ENCODE measurements at places on chromosomes 2 and 18. TPM values are rescaled to one million over a fixed set of nuclear protein-coding genes. Genes with fewer than 3 reads are reported as not detected.
A peak's percentile ranks its signal among the peaks of the same experiment; 100 is the strongest.

DNA sequence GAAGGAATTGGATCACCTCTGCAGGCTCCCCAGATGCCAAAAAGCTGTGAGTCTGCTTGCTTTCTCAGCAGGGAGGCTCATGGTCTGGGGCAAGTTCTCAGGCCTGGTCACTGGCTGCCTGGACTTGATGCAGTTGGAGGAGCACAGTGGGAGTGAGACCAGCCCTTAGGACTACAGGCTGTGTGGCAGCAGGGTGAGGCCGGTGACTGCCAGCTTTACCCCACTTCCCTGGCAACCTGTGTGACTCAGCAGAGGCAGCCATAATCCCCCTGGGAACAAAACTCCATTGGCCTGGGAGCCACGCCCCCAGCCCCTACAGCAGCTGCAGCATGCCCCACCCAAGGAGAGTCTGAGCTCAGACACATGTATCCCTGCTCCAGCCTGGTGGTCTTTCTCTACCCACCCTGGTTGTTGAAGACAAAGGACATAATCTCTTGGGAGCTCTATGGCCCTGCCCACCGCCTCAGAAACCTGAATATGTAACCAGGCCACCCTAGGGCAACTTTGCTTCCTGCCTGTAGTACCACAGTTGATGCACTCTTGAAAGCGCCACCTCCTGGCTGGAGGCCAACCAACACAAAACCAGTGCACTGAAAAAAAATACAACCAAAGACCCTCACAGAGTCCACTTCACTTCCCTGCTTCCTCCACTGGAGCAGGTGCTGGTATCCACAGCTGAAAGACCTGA, 106.8 kb upstream of the SPATS2L start:
- peak; percentile 9 for DNase-seq

- DNase-seq = peak; percentile 52
These were observed 191.4 kb upstream of the TMEM200C start for GRCh38 chr18:6086731-6087130.

DNA sequence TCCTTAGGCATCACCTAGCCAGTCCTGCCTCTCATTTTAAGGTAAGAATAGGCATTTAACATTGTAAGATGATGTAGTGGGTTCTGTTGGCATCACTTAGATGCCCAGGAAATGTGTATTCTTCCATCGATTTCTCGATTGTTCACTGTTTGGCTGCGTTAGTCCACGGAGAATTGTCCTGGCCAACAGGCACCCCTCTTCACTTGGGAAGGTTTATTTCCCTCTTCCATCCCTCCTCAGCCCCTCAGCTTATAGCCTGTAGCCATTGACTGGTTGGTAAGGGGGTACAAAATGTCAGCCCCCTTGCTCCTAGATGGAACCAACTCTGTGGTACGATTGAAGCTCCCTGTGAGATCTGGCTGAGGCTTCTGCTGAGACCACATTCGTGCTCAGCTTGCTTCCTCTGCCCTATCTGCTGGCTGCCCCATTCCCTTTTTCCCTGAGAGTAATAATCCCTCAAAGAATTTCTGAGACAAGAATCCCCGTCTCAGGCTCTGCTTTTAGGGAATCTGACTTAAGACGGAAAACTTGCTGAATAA, 43.4 kb downstream of the PLEKHA3 start:
- DNase-seq = no peak

DNA sequence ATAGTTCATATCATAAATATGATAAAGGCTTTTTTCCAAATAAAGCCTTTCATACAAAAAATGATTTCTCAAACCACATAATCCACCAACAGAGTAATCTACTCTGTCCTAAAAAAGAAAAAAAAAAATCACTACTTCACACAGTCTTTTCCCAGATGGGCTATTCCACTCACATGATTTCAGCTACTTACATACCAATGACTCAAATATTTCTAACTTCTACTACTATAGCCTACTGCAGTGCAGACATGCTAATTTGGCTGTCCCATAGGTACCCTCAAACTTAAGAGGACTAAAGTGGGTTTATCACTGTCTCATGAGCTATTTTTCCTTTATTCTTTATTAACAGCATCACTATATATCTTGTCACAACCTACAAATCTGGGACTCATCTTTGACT, 57.4 kb downstream of the SLC66A3 start:
- no peak for DNase-seq

The FBXO36 gene
- 4.3 TPM for total RNA-seq

The ADGRF3 gene
- total RNA-seq = not detected
